Brain microvascular endothelial cell (primary cell): ENCODE measurements at places on chromosomes 5 and 9.

DNA sequence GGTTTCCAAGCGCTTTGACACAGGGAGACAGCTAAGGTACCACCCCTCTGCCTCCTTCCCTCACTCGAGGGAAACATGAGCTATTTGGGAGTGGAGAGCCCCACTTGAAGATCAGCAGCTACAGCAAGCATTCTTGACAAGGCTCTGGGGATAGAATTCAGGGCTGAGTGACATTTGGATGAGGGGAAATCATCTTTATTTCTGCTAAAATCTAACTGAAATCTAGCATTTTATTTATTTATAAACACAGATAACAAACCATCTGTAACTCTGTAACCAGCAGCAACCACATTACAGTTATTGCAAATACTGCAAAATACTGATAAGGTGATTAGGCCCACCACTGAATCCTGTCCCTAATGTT is 22.4 kb downstream of the RNF130 start:
- no peak for DNase-seq

DNA sequence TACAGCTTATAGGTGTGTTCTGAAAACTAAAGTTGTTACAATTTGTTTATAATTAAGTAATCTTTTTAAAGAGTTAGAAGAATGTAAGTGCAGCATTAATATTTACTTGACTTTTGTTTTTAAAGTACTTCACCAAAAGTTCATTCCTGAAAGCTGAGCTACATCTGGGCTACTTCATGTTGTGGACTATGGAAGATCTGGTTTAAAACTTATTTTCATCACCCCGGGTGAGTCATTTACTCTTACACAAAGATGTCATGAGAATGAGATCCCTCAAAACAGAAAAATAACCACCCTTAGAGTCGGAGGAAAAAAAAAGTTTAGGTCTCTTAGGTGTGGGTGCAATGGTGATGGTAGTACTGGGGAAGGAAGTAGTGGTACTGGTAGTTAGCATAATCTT is 5.1 kb downstream of the POU5F2 start:
- DNase-seq, result no peak

DNA sequence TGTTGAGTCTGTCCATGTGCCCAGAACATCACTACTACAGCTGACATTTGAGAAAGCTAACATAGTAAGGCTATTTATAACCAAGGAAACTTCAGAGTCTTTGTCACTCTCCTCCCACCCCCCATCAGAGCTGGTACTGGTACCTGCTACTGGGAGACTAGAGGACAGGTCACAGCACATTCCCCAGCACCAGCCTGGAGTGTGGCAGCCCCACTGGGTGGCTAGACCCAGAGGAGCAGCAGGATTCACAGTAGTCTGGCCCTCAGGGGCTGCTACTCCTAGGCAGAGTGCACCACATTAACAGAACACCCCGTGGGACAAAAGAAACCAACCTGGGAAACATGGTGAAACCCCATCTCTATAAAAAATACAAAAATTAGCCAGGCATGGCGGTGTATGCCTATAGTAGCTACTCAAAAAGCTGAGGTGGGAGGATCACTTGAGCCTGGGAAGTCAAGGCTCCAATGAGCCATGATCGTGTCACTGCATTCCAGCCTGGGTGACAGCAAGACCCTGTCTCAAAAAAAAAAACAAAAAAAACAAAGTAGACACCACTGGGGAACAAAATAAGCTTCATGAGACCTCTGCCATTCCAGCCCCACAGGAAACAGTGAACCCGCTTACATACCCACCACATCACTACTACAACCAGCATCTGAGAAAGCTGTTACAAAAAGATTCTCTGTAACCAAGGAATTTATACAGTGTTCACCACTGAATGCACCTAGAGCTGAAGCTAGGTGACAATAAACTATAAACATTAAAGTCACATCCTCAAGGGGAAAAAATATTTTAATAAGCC is 26.3 kb upstream of the PTGER4 start:
- no peak for DNase-seq

- DNase-seq, result peak; percentile 18
Measured at GRCh38 chr5:4700069-4700468, 440.1 kb upstream of the ADAMTS16 start.

- DNase-seq, result no peak
Measured at GRCh38 chr5:87210743-87211142, 56.9 kb upstream of the RASA1 start.

- no peak for DNase-seq
Measured at GRCh38 chr9:97484134-97484533, 17.3 kb upstream of the TMOD1 start.

DNA sequence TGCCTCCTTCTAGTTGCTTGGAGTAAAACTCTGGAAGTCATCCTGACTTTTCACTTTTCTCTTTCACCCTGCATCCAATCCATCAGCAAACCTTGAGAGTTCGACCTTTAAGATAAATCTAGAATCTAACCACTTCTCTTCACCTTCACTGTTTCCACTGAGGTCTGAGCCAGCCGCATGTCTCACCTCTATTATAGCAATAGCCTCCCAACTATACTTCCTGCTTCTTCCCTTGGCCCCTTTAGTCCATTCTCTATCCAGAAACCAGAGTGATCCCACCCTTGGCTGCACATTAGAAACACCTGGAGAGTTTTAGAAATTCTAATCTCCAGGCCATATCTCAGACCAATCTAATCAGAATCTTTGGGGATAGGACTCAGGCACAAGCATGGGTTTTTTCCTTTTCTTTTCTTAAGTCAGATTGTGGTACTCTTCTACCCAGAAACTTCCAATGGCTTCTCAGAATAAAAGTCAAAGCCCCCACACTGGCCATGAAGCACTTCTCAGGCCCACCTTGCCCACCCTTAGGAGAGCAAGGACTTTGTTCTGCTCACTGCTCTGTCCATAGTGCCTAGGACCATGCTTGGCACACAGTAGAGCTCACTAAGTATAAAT is 33.1 kb downstream of the MFAP3 start:
- no peak for DNase-seq

DNA sequence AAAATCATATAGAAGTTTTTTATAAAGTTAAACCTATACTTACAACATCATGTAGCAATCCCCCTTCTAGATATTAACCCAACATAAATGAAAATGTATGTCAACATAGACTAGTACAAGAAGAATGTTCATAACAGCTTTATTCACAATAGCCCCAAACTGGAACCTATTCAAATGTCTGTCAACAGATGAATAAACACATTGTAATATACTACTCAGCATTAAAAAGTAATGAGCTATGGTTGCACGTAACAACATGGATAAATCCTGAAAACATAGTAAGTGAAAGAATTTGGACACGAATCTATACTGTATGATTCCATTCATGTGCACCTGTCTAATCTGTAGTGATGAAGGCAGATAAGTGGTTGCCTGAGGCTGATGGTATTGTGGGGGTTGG is 73.9 kb downstream of the CSNK1G3 start:
- DNase-seq, result no peak

- peak; percentile 26 for DNase-seq
Measured at GRCh38 chr5:65395526-65396155, 86.1 kb downstream of the ADAMTS6 start.

DNA sequence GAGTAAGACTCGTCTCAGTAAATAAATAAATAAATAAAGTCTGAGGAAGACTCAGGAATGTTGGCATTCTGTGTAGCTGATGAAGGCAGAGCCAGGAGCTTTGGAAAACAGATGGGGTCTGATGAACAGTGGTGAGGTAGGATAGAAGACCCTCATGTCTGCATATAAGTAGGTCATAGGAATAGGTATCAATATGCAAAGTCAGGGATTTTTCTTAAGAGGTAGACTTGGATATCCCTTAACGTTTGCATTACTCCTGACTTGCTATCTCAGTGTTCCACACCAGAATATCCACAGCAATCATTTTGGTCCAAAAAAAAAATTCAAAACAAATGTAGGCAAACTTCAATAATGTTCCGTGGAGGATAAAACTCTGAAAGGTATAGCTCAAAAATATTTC is 31.3 kb upstream of the ZFYVE16 start:
- DNase-seq, result no peak

DNA sequence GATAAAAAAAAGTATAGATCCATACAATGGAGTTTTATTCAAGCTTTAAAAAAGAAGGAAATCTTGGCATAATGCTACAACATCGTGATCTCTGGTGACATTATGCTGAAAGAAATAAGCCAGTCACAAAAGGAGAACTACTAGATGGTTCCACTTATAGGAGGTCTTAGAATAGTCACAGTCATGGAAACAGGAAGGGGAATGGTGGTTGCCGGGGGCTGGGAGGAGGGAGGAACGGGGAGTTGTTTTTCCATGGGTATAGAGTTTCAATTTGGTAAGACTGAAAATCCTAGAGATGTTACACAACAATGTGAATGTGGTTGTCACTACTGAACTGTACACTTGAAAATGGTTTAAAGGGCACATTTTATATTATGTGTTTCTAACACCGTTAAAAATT is 94.5 kb downstream of the CFAP90 start:
- DNase-seq, result no peak

DNA sequence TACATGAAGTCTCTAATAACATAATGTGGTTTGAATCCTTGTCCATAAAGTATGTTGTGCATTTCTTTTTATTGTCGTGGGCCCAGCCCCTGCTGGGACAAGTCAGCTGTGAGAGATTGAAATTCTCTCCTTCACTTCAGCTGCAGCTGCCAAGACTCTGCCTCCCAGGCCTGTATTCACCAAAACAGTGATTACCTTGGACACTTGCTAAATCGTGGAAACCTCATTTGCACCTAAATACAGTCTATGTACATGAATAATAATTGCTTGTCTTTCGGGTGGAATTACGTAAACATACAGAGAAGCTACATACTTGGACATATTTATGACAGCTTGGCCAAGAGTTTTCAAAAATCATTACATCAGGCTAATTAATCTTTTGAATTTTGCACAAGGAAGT is 898.5 kb upstream of the SEMA6A start:
- no peak for DNase-seq

GRCh38 chr9:82454509-82455190 is 466.1 kb downstream of the SPATA31D1 start:
- DNase-seq, result no peak

- no peak for DNase-seq
Measured at GRCh38 chr9:110808599-110808980, 140.0 kb downstream of the MUSK start.

GRCh38 chr9:98989036-98990000 is 45.6 kb downstream of the COL15A1 start:
- peak; percentile 100 for DNase-seq

GRCh38 chr5:180353980-180354452 is 880 bp upstream of the GFPT2 start:
- DNase-seq, result no peak

DNA sequence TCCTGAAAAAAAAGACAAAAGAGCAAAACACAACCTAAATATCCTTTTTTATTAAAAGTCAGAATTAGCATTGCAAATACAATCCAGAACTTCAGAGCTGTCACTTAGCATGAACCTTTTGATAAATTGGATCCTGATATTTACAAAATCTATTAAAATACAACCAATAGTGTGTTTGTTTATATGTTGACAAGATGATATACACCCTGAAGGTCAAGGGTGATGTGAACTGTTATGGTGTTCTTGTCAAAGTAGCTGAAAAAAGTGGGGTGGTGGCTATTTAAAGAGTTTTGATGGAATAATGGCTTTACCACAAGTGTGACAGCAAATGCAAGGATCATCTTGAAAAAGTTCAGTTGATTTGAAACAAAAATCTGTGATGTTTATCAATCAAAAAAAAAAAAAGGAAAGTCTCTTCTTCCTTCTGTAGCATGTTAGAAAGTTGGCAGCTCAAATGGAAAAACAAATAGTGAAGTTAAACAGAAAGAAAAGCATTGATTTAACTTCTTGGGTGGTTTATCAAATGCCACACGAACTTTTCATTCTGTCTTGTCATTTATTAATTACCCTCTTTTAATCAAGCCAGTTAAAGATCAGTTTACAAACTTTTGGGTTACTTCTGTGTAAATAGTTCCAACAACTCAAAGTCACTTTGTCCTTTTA is 44.5 kb downstream of the PRDM6 start:
- DNase-seq, result no peak

DNA sequence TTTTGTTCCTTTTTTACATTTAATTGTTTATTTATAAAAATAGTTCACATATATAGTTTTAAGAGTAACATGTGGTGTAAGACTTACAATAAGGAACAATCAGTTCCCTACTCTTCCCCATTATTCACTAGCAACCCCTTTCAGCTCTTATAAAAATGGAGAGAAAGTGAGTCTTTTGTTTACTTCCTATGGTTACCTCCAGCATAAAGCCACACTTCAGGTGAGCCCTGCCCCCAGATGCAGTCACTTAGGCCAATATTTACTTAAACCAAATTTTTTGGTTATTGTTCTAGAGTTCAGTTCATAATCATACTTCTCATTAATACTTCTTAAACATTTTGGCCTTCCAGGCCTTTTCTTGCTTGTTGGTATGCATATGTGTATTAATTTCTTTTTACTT is 33.7 kb downstream of the UBE2R2 start:
- no peak for DNase-seq

GRCh38 chr9:99592834-99593574 is 228.7 kb upstream of the NR4A3 start:
- DNase-seq, result no peak

GRCh38 chr5:35198075-35198474 is 32.2 kb downstream of the PRLR start:
- DNase-seq, result peak; percentile 38

DNA sequence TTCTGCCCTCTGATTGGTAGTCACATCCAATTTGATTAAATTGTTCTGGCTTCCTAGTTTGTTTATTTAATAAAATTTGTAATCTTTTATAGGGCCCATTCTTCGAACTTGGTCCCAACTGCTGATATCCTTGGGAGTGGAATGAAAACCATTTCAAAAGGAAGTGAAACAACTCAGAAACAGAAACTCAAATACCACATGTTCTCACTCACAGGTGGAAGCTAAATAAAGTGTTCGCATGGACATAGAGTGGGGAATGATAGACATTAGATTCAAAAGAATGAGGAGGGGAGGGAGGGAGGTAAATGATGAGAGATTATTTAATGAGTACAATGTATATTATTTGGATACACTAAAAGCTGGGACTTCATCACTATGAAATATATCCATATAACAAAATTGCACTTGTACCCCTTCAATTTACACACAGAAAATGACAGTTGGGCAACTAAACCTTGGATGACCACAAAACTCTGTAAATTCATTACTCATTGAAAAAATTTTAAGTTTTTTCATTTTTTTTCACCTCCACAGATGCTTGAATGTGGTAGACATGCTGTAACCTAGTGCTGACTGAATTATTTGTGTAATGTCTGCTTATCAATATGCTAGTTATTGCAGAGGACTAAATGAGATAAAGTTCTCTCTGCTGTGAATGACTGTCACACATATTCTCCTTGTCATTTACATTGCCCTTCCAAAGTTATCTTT is 16.0 kb downstream of the ATP10B start:
- DNase-seq, result no peak

GRCh38 chr5:130189961-130190360 is 285.7 kb downstream of the CHSY3 start:
- DNase-seq, result no peak

GRCh38 chr5:58127255-58128220 is 332.3 kb downstream of the PLK2 start:
- no peak for DNase-seq

- DNase-seq, result no peak
Measured at GRCh38 chr9:116494815-116495634, 192.1 kb upstream of the TRIM32 start.
